Type B pancreatic cell (in vitro differentiated cells): ENCODE measurements at places on chromosomes 16 and 17. TPM values are rescaled to one million over a fixed set of nuclear protein-coding genes. Genes with fewer than 3 reads are reported as not detected.

Gene CDRT15L2
- not detected in 2 replicates for total RNA-seq

GRCh38 chr16:73083271-73083670 is 35.3 kb upstream of the ZFHX3 start:
- DNase-seq, result no peak

DNA sequence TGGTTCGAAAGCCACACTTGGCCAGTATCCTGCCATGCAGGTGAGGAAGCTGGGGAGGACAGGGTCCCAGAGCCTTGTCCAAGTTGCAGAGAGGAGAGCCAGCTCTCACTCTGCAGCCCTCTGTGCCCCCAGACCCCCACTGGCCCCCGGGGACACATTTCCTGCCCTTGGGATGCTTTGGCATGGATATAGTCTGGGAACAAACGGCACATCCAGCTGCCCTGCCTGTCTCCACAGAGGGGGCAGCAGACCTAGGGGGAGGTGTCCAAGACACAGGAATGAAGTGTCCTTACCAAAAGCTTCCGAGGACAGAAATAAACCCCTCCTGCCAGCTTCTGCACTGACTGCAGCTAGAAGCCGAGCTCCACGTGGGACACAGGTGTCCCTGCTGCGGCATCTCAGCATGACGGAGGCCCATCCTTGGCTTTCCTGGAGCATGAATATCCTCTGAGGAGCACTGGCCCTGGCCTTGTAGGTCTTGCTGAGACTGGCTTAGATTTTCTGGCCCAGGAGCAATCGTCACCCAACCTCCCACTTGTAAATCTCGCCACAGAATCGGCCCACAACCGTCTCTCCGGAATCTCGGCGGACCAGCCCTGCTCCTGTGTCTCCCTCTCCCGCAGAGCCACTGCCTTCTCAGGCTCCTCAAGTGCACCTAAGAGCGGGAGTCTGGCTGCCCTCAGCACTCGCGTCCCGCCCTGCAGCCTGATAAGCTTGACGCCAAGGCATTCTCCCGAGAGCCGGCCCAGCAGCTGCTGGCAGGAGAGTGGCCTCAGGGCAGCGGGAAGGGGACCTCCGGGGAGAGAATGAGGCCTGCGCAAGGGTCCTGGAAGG is 1.1 kb upstream of the CAPN15 start:
- no peak for DNase-seq

DNA sequence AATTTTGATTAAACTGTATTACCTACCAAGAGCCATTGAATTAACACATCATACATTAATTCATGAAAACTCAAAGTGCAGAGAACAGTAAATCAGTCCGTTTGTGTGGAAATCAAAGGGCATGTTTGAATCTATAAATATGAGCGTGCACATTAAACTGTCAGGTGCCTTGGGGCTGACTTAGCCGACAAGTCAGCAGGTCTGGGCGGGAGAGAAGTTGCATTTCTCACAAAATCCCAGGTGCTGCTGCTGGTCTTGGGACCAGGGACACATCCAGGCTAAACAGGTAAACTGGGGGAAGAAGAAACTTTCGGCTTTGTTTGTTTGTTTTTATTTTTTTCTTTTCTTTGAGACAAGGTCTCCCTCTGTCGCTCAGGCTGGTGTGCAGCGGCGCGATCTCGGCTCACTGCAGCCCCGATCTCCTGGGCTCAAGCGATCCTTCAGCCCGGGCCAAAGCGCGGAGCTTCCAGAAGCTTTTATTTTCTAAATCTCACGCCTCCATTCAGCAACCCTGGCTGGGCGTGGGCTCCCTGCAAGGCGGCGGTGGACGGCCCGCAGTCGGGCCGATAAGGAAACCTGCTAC is 213.9 kb downstream of the MRTFB start:
- no peak for DNase-seq

DNA sequence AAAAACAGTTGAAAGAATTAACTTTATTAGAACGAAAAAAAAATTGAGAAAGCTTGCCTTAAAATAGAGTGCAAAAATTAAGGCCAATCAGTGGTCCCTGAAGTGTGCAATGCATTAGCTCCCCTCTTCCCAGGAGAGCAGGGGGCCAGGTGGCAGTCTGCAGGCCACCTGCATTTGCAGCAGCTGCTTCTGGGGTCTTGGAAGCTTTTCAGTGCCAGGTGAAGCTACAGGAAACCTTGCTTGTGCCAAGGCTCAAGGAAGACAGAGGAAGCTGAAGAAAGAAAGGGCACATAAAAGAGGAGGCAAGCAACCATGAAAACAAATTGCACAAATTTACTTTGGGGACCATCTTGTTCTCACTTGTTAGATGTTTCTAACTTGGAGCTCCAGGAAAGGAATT is 50.5 kb upstream of the MTMR4 start:
- DNase-seq, result no peak

Gene CRYBA1
- 1.4 TPM in 1 of 2 replicates, not detected in the other for total RNA-seq

Gene TBC1D3G
- not detected in 2 replicates for total RNA-seq

GRCh38 chr16:85469929-85470590 is 143.1 kb upstream of the GSE1 start:
- DNase-seq, result no peak

Gene RTN4RL1
- total RNA-seq, result 1.7 and 1.9 TPM in 2 replicates

- DNase-seq, result no peak
These were observed 537 bp downstream of the CNOT1 start for GRCh38 chr16:58628845-58629732.

Gene KIF19
- total RNA-seq, result 2.0 and 2.9 TPM in 2 replicates

DNA sequence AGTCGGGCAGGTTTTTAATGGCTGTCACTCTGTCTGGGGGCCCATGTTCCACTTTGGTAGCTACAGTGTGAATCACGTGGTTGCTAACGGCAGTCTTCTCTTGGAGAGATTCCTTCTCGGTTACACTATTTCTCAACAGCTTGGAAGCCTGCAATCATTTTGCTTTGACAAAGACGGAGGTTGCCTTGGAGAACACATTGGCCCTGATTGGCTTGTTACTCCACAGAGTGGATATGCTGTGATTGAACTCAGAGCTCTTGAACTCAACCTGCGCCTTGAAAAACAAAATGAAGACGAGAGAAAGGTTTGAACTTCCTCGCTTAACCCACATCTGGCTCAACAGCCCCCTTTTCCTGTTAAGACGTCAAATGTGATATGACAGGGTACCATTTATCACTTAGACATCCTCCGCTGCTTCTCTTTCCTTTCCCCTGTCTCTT is 218.9 kb downstream of the MAF start:
- no peak for DNase-seq

GRCh38 chr17:78166416-78166815 is 2.0 kb upstream of the SYNGR2 start:
- DNase-seq, result no peak

- no peak for DNase-seq
These were observed 15.5 kb downstream of the ADGRG1 start for GRCh38 chr16:57643910-57644309.

DNA sequence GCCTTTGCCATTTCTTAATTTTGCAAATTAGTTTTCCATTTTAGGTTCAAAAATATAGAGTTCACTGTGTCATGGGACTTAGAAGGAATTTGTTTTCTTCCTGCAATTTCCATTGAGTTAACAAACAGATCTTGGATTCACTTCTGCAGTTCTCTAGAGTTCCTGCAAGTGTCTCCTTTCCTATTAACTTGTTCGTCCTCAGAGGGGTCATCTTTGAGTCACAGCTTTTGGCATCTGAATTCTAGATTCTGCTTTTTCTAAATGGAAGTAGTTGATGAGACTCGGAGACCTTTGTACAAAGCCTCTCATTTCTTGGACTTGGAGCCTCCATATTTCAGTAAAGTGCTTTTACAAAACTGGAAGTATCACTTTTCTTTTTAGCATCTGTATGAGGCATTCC is 323.3 kb downstream of the BCAS3 start:
- no peak for DNase-seq

DNA sequence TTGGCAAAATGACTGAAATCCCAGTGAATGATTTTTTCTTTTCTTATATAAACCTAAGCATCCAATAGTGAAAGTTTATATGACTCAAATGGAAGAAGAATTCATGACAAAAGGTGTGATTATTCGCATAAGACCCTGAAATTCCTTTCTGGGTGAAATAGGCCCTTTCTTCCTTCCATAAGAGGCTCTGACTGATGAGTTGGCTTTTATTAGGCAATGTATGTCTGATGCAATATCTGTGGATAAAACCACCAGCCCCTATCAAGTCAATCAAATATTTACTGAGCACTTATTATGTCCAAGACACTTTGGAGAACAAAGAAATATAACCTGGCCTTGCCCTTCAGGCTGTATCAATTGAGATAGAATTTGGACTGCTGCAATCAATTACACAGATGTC is 316.6 kb downstream of the CDH13 start:
- DNase-seq, result no peak

DNA sequence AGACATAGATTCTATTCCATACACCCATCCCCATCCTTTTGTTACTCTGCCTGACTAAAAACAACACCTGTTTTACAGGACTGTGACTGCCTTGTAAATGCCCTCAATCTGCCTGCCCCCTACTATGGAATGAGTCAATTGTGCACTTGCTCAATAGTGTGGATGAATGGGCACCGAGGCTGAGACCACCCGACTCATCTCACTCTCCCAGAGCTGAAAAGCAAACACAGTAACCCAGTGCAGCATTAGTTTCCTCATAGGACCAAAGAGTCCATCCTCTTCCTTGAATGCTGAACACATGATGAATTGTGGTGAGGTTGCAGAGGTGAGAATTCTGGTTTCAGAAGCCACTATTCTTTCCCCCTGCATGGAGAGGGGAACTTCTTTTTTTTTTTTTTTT is 233.7 kb downstream of the ZFHX3 start:
- DNase-seq, result no peak

Gene KRTAP3-1
- 1.7 TPM in 1 of 2 replicates, not detected in the other for total RNA-seq

- DNase-seq, result no peak
These were observed 24.8 kb downstream of the ITPRIPL2 start for GRCh38 chr16:19138601-19139000.

Gene ANKFN1
- 2.4 and 4.0 TPM in 2 replicates for total RNA-seq

- DNase-seq, result no peak
These were observed 30.6 kb upstream of the TNRC6C start for GRCh38 chr17:77927777-77928518.

Gene ACSM3
- 22.6 and 51.2 TPM in 2 replicates for total RNA-seq

- no peak for DNase-seq
These were observed 11.7 kb downstream of the JPH3 start for GRCh38 chr16:87613961-87614360.

- DNase-seq, result no peak
These were observed 102.6 kb downstream of the ZNF778 start for GRCh38 chr16:89319886-89320781.

Gene TAX1BP3
- 91.2 and 138 TPM in 2 replicates for total RNA-seq

Gene HOXB6
- 17.6 and 20.3 TPM in 2 replicates for total RNA-seq

DNA sequence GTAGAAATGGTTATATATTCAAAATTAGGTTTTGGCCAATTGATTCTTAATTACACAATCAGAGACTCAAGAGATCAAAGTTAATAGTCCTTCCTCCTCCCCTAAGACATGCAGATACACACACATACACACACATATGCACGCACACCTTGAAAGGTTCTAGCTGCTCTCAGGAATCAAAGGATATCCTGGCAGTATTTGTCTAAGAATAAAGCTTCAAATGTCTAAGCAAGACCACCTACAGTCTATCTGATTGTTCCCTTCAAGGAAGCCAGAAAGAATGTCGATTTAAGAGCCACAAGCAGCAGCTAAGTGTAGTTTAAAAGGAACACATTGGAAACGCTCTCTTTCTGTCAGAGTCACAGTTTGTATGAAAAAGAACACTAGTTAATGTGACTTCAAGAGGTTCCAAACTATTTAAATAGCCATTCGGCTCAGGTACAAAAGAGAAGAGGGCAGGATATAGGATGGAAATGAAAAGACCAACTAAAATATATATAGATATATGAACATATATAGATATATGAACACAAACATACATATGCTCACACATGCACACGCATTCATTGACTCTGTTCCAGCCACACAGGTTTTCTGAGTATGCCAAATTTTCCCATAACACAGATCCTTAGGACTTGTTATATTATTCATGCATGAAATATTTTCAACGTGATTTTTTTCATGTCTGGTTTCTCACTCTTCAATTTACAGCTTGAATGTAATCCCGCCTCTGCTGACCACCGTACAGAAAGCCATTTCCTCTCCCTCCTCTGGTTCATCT is 79.0 kb downstream of the CDH8 start:
- no peak for DNase-seq

Gene HSD17B2
- total RNA-seq, result 6.8 and 17.8 TPM in 2 replicates

DNA sequence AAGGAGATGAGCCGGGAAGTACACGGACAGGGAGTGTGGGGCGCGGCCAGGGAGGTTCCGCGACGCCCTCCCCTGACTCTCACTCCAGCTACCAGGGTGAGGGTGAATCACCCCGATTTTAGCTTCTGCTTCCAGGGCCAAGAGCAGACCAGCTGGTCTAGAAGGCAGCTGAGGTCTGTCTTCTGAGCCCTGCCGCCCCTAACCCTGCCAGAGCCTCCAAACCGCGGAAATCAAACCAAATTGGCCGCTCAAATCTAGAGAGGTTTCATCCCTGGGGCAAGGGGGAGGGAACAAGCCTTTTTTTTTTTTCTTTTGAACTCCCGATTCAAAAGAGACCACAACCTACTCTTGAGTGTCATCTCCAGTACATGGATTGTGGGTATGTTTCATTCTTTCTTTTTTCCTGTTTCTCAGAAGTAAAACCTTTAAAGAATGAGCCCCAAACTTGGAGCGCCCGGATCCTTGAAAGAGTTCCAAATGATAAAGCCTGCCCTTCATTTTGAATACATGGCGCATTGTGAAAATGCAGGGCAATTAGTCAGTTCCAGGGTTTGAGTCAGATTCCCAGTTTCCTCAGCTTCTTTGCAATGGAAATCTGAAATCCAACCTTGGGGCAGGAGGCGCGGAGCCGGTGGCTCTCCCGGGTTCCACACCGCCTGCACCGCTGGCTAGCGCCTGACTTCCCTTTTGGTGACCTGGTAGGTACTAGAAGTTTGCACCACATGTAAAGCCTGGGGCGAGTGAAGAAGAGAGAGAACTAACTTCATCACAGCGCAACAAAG is 16.5 kb upstream of the ZFHX3 start:
- DNase-seq, result no peak

Gene UNC13D
- 7.1 and 7.4 TPM in 2 replicates for total RNA-seq

DNA sequence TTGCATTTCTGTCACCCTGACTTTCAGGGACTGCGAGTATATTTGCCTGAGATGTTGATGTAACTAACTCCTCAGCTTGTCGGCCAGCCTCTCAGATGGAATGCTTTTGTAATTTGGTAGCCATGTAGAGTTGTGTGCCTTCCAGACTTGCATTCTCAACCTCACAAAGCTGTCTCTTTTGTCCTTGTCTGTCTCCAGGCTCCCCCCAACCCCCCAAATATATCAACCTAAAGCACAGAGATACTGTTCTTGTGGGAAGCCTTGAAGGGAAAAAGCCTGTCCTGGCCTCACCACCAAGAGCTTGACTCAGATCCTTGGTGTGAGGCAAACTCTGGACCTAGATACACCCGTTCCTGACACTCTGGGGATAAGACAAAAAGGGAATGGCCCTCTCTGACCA is 18.4 kb downstream of the SAP30BP start:
- no peak for DNase-seq

DNA sequence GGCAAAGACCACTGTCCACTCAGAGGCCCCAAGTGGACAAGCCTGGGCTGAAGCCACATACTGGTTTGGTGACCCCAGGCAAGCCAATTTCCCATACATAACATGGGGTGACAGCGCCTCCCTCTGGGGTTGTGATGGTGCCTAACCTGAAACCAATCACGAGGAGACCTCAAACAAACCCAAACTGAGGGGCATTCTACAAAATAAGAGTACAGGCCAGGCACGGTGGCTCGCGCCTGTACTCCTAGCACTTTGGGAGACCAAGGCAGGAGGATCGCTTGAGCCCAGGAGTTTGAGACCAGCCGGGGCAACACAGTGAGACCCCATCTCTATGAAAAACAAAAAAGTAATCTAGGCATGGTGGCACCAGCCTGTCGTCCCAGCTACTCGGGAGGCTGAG is 3.6 kb downstream of the P2RX5 start:
- DNase-seq, result no peak
